ENCODE measurements at places on chromosomes 4 and X.

DNA sequence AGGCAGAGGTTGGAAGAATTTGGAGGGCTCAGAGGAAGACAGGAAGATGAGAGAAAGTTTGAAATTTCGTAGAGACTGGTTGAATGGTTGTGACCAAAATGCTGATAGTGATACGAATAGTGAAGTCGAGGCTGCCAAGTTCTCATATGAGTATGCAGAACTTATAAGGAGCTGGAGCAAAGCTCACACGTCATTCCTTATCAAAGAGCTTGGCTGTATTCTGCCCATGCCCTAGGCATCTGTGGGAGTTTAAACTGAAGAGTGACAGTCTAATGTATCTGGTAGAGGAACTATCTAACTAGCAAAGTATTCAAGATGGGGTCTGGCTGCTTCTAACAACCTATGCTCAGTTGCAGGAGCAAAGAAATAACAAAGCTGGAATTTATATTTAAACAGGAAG is 102.1 kb downstream of the PCDH18 start:
- no peak for DNase-seq

DNA sequence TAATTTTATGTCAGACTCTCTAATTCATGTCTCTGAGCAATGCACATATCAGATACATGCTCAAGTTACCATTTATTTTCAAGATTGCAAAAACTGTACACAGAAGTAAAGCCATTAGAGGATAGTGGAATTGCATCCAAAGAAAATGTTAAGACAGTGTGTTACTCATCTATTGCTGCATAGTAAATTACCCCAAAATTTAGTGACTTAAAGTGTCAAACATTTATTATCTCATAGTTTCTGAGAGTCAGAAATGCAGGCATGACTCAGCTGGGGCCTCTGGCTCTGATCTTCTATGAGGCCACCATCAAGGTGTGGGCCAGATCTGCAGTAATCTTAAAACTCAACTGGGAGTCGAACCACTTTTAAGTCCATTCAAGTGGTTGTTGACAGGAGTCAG is 275.2 kb downstream of the QDPR start:
- no peak for DNase-seq

GRCh38 chr4:127686658-127687057 is 43.5 kb upstream of the SLC25A31 start:
- DNase-seq: no peak

GRCh38 chr4:139824882-139825522 is 159.4 kb downstream of the MGST2 start:
- no peak for DNase-seq

DNA sequence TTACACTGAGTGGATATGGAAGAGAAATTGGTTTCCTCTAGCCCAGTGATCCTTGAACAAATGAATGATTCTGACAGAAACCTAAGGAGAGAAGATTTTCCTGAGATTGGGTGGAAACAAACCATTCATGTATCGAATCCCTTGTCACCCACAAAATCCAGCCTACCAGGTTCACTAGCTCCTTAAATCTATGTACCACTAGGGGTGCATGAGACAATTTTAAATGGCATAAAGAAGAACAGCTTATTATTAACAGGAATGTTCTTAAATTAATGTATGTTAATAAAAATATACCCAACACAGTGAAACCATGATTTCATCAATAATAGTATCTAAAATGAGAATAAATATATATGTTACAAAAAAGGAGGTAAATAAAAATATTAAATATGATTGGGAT is 118.4 kb upstream of the LNX1 start:
- DNase-seq: no peak

GRCh38 chr4:71338846-71339593 is at the start of gene SLC4A4:
Gene SLC4A4, plus strand, starts transcription at chr4:71339020.
- no peak for DNase-seq

GRCh38 chrX:124863303-124863702 is 456.4 kb upstream of the TEX13C start:
- DNase-seq: no peak

GRCh38 chr4:152000518-152000917 is 239.7 kb upstream of the GATB start:
- no peak for DNase-seq

Measured in thoracic aorta (tissue), 2 donors.